Endothelial cell of umbilical vein (primary cell): ENCODE measurements at places on chromosomes 6 and 20. TPM values are rescaled to one million over a fixed set of nuclear protein-coding genes. Genes with fewer than 3 reads are reported as not detected.
A peak's percentile ranks its signal among the peaks of the same experiment; 100 is the strongest.

GRCh38 chr6:3687847-3688246, 63.7 kb downstream of the PXDC1 start:
- DNase-seq, result no peak

The EMILIN3 gene
- total RNA-seq, result 0.09 TPM in 1 of 2 replicates, not detected in the other

DNA sequence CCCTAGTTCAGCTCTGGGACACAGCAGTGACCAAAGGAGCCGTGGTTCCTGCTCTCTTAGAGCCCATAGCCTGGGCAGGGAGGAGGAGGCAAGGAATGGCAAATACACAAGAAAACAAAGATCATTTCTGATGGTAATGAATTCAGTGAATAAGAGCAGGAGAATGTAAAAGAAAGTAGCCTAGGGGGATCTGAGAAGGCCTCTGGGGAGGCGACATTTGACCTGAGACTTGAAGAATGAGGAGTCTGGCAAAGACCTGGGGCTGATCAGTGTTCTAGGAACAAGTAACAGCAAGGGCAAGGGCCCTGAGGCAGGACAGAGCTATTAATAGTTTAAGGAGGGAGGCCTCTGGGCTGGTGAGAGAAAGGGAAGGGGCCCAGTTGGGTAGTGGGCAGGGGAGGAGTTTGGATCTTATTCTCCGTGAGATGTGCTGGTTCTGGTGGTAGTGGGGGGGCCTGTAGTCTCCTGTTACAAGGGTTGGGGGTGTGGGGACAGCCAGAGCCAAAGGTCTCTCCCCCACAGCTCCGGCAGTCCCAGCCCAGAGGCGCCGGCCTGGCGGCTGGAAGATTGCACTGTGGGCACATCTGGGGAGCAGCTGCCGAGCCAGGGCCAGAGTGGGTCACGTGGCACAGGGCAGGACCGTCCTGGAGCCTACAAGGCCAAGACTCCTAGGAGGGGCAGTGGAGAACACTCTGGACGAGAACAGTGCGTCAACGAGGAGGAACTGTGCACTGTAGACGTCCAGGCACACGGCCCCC, 9.3 kb upstream of the ID1 start:
- peak; percentile 16 for DNase-seq

- DNase-seq, result no peak
These were observed 464.3 kb upstream of the FLRT3 start for GRCh38 chr20:14801591-14802325.

GRCh38 chr20:9068841-9069663, at the start of gene PLCB4:
PLCB4 (plus strand) TSS chr20:9069087; CDS start chr20:9307815, 238,728 bp downstream.
- peak; percentile 46 for DNase-seq
